ENCODE measurements at places on chromosomes 4 and X. TPM values are rescaled to one million over a fixed set of nuclear protein-coding genes. Genes with fewer than 3 reads are reported as not detected.

- DNase-seq, result no peak
Measured at GRCh38 chr4:42268824-42269223, 116.4 kb upstream of the BEND4 start.

GRCh38 chr4:13302876-13303275, 181.3 kb downstream of the RAB28 start:
- no peak for DNase-seq

DNA sequence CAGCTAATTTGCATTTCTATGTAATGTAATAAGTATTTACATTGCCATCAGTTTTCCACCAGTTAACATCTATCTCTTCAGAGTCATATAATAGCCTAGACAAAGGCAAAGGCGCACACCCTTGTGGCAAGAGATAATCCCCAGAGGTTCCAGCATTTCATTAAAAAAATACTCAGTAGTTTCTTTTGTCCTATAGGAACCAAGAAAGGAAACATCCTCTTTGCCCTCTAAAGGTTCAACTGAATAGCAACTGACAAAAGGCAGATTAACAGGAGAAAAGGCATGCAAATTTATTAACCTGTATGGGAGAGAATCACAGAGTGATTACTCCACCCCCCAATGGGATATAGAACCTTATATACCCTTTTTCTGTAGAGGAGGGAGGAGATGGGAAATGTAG, 48.4 kb downstream of the MAGEB17 start:
- DNase-seq, result no peak

Gene F8
- 9.0 TPM for polyA plus RNA-seq

Gene HGFAC
- polyA plus RNA-seq, result 2.6 TPM

Measured in lung (tissue), 17 donors.